ENCODE measurements at places on chromosomes 2 and 18.

DNA sequence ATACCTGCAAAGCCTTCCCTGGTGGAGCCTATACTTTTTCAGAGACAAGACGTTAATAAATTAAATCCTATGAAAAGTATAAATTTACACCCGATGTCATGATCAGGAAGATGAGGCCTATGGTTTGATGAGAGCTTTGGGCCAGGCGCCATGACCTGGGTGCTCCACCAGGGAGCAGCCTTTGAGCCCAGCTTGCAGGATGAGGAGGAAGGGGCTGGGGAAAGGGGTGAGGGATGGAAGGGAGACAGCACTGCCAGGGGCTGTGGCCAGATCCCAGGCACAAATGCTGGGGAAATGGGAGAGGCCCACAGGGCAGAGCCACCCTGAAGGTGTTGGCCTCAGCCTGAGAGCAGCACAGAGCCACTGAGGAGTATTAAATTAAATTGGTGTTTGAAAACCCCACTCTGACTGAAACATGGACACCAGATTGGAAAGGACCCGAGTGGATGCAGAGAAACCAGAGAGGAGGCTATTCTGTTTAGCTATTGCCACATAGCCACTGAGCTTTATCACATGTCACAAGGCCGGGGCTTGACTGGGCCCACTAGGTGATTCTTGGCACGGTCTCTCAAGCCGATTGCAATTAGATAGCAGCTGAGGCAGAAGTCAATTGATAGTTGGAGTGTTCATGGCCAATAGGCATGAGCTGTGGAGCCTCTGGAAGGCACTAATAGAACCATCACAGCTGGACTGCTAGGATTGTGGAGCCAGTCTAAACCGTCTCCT lies 9.6 kb upstream of the FAHD2A start:
- DNase-seq: no peak

- DNase-seq: no peak
Observed at GRCh38 chr2:63735931-63736330, 105.8 kb upstream of the UGP2 start.

DNA sequence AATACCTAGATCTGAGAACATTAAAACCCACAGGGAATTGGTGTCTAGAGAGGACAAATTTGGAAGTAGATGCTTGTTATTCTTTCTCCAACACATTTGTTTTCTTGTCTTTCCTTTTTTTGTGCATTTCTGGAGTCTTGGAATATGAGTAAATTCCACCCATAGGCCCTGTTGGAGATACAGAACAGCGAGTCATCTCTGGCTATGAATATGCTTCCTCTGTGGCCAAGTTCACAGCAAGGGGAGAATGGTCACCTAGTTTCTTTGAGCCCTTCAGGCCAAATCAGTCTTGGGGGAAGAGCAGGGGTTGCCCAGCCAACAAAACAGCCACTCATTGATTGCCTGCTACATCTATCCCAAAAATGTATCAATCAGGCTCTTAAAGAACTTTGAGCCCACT lies 31.3 kb downstream of the SP140L start:
- no peak for DNase-seq

- DNase-seq: no peak
Observed at GRCh38 chr18:68566991-68567390, 147.9 kb downstream of the TMX3 start.

DNA sequence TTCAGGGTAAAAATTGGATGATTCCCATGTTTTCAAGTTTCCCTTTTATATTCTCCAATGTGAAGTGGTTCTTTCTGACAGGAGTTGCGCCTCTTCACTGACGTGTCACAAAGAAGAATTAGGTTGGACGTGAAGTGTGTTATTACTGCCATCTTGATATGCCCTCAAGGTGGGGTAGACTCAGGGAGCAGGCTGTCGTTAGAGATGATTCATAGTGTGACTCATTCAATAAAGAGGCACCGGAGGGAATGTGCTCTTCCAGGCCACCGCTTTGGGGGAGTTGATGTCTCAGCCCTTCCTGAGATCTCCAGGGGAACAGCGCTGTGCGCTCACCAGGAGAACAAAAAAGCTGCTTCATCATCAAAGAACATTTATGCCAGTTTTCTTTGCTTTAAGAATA lies 3.6 kb upstream of the DGKD start:
- DNase-seq: peak; percentile 15

DNA sequence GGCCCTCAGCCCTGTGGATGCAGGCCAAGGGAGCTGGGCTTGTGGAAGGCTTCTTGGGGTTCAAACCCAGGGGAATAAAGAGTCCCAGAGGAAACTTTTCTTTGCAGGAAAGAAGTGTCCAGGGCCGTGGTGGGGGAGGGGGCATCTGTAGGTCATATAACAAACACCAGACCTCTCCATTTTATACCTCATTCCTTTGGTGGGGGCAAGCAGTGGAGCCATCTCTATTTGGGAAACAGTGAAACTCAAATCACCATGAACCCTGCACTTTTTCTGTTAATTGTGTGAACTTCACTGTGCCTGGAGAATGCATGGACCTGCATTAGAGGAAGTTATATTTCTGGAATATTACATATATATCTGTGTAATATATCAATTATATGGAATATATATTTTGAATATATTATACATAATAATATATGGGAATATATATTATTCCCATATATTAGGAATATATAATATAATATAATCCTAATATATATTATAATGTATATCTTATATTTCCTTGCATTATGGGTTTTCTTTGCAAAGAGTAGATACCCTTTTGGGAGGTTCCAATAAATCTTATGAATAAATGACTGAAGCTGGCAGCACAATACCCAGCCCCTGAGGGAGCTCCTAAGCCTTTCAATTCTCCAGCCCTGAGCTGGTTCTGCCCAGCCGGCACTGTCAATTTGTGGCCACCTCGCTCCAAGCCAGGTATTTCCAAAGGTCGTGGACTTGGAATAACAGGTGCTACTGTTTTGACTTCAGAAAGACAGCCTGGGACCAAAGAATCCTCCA lies 97.7 kb upstream of the PKDCC start:
- DNase-seq: no peak

DNA sequence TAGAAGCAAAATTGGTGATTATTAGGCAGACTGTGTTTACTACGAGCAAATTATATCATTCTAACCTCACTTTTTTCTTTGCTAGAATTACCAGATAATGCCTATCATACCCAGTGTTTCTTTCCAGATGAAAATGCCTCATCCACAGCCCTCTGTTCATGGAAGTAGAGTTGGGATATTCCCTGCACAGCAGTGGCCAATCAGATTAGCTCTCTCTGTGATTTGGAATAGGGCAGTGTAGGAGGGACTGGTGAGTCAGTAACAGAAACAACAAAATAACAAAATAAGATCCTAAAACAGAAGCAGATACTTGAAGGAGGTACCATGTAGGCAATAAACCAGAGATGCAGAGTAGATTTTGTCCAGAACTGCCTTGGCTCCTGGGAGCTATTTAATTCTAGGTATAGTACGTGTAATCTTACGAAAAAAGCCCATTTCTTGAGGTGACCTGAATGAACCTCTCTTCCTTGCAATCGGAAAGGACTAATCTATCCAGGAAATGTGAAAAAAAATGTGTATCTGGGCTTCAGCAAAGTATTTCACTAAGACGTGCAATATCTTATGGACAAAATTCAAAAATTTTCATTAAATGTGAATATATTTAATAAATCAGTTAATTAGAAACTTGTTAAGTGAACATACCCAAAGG lies 18.4 kb upstream of the TMEM17 start:
- DNase-seq: no peak

- DNase-seq: peak; percentile 8
Observed at GRCh38 chr2:9422321-9423099, 818 bp downstream of the ITGB1BP1 start.

DNA sequence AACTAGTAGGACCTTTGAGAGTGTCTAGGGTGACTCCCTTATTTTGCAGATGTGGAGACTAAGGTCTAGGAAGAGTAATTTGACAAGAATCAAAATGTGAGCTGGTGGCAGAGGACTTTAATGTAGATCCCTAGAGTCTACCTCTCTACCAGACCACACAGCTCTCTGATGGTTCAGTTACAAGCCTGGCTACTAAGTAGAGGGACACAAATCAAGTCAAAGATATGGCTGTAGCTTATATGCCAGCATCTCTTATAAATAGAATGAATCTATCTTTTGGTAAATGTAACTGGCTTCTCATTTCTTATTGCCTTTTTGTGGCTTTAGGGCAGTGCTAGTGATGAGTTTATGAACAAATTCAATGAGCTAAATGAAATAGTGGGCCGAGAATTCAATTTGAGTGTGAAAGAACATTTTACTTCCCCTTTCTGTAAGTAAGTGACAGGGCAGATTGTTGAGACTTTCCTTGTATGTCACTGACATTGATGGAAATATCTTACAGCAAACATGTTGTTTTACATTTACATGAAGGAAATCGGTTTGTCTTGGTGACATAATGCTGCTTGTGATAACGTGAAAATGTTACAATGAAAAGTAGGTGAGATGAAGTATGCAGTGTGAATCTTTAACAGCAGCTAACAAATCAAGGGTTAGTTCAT lies 28.3 kb downstream of the CSRNP3 start:
- no peak for DNase-seq

- DNase-seq: no peak
Observed at GRCh38 chr2:74253971-74254310, 55.5 kb downstream of the MTHFD2 start.

DNA sequence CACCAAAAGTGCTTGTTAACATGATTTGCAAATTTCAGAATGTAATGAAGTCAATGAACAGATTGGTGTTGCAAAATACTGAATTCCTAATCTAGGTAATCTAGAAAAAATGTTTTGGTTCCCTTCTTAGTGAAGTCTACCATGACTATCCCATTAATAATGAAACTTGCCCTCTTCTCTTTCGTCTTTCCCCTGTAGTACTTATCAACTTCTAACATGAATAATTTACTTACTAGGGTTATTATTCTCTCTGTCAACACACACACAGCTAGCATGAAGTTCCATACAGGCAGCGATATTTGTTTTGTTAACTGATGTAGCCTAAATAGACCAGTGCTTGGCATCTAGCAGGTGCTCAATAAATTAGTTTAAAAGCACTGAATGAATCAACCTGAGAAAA lies 160.2 kb downstream of the NCK2 start:
- no peak for DNase-seq

Data from activated T-helper 1 cell treated with Interleukin-2 at 50 U/mL for 16 hours (primary cell).